Type B pancreatic cell (in vitro differentiated cells): ENCODE measurements at places on chromosomes 1 and 21.

- no peak for DNase-seq
Observed at GRCh38 chr1:20069874-20070273, at the start of gene PLA2G5. PLA2G5 (plus strand) TSS chr1:20070194; CDS start chr1:20084831, 14,637 bp downstream.

DNA sequence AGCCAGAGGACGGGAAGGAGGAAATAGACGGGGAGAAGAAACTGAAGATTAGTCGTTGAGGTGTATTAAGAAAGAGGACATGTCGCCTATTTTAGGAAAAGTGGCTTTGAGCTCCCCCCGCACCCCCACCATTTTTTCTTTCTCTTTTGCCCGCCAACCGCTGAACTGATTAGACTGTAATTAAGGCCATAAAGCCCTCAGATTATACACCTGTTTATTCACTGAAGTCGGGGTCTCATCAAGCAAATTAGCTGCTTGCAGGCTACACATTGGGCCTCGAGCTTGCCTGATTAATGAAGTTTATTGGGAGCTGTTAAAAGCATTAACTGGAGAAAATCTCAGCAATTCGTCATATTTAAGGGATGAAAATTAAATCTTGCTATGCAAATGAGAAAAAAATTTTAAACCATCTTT, 119.4 kb upstream of the RRP15 start:
- DNase-seq = no peak

GRCh38 chr1:5223206-5223605, 568.8 kb downstream of the AJAP1 start:
- DNase-seq = no peak

DNA sequence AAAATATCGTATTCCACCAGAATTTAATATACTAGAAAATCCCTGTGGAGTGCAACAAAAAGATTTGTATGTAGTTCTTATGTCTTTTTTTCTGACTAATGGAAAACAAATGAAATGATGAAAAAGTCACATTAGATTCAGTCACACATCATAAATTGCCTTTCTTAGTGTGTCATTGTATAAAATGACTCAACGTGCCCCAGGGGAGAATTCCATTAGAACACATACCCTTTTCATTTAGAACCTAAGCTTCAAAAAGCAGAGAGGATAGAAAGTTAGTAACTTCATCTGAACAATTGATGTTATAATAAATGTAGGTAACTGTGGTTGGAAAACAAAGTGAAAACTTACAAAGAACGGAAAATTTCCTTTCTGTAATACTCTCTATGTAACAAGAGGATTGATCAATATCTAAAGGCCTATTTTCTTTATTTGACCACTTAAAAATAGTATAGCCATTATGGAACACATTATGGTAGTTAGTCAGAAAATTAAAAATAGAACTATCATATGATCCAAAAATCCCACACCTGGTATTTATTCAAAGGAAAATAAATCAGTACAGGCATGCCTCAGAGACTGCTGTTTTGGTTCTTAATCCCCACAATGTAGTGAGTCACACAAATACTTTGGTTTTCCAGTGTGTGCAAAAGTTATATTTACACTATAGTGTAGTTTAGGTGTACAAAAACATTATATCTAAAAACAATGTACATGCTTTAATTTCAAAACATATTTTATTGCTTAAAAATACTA, 1016.1 kb downstream of the KCNT2 start:
- DNase-seq = no peak

- DNase-seq = no peak
Observed at GRCh38 chr1:20440785-20441200, 45.2 kb downstream of the CAMK2N1 start.

DNA sequence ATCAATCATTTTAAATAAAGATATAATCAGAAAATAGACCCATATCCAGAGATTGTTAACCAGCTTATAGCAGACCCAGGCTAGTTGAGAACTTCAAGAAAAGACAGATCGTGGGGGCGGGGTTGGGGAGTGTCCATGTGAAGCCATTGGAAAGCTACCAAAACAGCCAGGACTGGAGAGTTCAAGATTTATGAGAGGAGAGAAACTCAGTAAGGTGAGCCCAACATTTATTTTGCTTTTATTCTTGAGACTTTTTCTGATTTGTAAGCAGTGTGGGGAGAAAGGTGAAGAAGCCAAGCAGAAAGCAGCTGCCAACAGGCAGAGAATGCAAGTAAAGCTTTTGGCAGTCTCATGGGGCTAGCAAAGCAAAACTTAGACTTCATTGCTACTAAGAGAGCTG, 179.9 kb downstream of the VPS13D start:
- DNase-seq = no peak

DNA sequence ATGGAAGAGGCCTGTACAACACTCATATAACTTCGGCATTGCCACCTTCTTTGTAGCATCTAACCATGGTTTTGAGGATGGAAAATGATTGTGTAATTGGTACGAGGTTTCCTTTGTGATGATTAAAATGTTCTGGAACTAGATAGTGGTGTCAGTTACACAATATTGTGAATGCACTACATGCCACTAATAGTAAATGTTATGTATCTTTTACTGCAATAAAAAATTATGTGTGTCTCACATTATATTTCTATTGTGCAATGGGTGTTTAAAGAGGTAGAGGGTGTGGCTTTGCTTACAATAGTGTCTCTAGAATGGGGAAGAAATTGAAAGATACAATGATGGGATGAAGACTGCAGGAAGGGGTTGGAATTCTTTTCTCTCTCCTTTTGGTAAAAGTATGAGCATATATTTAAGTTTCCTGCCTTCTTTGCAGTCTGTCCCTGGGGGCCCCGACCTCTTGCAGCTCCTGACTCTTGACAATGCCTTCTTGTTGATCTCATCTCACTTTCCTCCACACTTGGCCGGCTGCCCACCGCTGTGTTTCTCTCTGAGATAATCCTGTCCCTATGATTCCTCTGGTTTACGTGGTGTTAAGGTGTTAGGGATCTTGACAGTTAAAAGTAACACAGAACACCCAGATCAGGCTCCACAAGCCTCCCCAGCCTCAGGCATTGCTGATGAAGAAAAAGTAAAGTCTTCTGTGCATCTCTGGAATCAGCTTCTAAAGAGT, 39.3 kb downstream of the MTARC1 start:
- no peak for DNase-seq
